ENCODE measurements at places on chromosomes 11 and 22. TPM values are rescaled to one million over a fixed set of nuclear protein-coding genes. Genes with fewer than 3 reads are reported as not detected.

DNA sequence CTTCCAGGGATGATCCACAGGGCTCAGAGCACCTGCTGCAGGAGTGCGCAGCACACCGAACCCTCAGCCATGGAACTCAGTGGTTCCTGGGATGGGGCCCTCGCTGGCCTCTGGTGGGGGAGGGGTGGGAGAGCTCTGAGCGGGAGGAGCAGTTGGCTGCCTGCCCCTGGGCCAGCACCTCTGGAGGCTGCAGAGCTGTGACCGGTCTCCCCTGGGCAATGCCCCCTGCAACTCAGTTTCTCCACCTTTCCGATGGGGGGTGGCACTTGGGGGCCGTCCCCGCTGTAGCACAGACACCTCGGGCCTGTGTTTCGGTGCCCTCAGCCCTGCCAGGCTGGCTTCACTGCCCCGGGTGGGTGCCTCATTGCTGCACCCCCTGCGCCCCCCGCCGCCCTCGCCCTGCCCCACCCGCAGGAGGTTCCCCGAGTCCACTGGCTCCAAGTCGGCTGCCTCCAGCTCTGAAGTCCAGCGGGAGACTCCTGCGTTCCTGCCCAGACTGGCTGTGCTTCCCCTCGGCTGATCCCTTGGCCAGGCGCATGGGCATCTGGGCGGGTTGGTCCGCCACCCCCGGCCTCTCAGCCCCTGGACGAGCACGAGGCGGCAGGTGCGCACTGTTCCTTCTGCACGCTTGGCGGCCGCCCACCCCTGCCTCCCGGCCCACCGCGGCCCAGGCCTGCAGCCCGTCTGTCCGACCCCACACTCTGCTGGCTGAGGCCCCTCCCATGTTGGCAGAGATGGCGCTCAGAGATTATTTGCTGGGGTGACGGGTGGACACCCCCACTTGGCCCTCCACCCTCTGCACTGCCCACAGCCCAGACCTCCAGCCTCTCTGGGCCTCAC, 1.8 kb downstream of the MUC6 start:
- peaks cover 4% of the 10 kb centered on the region for H3K4me1 ChIP-seq
- no peak for DNase-seq
- no peak overlapping the region for H3K27ac ChIP-seq
- H3K4me3 ChIP-seq, result no peak overlapping the region

GRCh38 chr11:8767466-8768142, 85.0 kb downstream of the RPL27A start:
- H3K4me1 ChIP-seq, result peaks cover 41% of the 10 kb centered on the region
- H3K27ac ChIP-seq, result peak overlapping the region; percentile 86
- DNase-seq, result no peak
- H3K4me3 ChIP-seq, result no peak overlapping the region
- no peaks in the 10 kb centered on the region for H3K36me3 ChIP-seq

GRCh38 chr22:47995718-47996117, 1233.3 kb downstream of the TBC1D22A start:
- H3K27ac ChIP-seq, result no peak overlapping the region
- DNase-seq, result no peak
- no peaks in the 10 kb centered on the region for H3K36me3 ChIP-seq
- H3K4me1 ChIP-seq, result no peaks in the 10 kb centered on the region

DNA sequence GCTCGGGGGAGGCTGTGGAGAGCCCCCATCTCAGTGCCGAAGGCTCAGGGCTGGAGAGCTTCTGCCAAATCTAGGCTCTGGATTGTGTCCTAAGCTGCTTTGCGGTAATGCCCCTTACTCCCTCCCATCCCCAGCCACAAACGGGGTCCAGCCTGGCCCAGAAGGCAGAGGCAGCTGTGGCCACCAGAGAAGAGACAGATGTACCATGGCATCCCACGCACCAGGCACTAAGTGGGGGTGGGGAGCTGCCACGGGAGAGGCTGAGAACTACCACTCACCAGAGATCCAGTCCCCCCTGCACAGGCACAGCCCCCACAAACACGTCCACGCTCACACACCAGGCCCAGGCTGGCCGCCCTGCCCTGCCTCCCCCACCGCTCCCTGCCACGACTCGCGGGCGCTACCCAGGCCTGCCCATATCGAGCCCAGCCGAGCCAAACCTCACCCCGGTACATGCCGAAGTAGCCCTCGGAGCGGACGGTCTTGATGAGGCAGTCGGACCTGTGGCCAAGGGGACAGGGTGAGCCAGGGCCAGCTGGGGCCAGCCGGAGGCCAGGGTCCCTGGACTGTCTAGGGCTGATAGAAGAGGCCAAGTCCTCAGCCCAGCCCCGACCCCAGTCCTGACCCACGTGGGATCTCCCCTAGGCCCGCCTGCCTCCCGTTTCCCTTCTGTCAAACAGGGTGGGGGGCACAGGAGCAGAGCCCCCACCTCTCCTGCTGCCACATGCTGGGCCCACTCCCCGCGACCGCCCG, 3.9 kb downstream of the SLC25A22 start:
- no peak for DNase-seq
- no peak overlapping the region for H3K4me3 ChIP-seq
- no peaks in the 10 kb centered on the region for H3K36me3 ChIP-seq
- no peak overlapping the region for H3K27ac ChIP-seq
- H3K27me3 ChIP-seq, result peaks cover 8% of the 10 kb centered on the region

DNA sequence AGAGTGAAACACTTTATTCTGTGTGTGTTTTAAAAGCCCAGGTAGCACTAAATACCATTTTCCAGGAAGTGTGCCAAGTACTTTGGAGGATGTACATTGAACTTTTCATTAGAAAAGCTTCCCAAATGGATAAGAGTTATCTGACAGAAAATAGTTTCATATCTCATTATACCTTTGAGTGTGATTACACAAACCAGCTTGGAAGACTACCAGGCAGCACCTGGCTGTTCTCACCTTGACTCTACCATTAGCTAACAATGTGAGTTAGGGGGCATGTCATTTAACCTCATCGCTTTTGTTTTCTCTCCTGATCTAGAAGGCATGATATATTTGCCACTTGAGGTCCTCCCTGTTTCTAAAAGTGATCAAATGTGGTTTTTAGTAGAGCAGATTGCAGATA, 50.2 kb downstream of the GRM5 start:
- no peaks in the 10 kb centered on the region for H3K4me1 ChIP-seq
- no peak overlapping the region for H3K27ac ChIP-seq
- H3K36me3 ChIP-seq, result no peaks in the 10 kb centered on the region
- H3K4me3 ChIP-seq, result no peak overlapping the region
- no peak for DNase-seq
- H3K27me3 ChIP-seq, result no peaks in the 10 kb centered on the region

GRCh38 chr11:72084076-72084475, 3.4 kb downstream of the LRRC51 start:
- H3K27ac ChIP-seq, result no peak overlapping the region
- DNase-seq, result no peak
- H3K27me3 ChIP-seq, result no peaks in the 10 kb centered on the region

The MAP6 gene
- polyA plus RNA-seq, result 34.8 TPM

The SCGB2A2 gene
- polyA plus RNA-seq, result not detected

The MB gene
- 2.5 TPM for polyA plus RNA-seq

The RTN4RL2 gene
- polyA plus RNA-seq, result not detected

The OR52I2 gene
- not detected for polyA plus RNA-seq
